Right kidney (tissue), 9 donors: ENCODE measurements at places on chromosomes 7 and 10.

- DNase-seq, result no peak
Measured at GRCh38 chr10:47406870-47407691, 23.0 kb upstream of the ZNF488 start.

DNA sequence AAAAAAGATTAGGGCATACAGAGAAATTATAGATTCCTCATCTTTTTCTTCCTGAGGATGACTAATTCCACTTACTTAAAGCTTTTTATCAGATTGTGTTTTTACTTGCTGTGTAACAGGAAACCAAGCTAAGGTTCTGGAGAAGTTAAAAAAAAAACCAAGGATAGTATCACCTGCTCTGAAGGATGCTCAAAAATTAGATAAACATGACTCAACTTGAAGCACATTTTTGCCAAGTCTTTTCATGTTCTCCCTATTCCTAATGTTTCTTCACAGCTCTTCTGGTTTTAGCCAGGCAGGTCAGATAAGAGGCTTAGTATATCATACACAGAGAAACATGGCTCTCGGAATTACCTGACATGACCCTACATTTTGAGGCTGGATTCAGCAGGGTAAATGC lies 90.3 kb downstream of the CPEB3 start:
- no peak for DNase-seq

DNA sequence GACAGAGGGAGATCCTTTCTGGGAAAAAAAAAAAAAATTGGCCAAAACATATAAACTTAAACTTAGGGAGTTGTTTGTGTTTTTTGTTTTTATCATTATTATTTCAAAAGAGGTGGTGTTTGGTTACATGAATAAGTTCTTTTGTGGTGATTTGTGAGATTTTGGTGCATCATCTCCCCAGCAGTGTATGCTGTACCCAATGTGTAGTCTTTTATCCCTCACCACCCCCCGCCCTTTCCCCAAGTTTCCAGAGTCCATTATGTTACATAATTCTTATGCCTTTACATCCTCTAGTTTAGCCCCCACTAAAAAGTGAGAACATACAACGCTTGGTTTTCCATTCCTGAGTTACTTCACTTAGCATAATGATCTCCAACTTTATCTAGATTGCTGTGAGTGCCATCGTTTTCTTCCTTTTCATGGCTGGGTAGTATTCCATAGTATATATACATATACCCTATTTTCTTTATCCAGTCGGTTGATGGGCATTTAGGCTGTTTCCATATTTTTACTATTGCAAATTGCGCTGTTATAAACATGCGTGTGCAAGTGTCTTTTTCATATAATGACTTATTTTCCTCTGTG lies 148.1 kb upstream of the ZNF92 start:
- DNase-seq, result no peak

DNA sequence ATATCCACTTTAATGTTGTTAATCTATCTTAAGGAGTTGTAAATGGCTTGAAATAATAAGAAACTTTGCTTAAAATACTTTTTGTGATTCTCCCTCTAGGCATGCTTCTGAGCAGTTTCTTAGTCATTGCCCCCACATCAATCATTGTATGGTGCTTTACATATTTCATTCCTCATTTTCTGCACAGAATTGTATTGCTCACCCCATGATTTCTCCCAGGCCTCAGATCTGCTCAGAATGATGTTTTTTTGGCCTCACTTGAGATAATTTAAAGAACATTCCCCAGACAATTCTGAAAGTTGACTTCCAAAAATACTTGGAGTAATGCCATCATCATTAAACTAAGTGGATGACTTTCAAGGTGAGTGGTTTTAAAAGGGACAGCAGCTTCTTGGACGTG lies 82.1 kb upstream of the PRPS1L1 start:
- no peak for DNase-seq

DNA sequence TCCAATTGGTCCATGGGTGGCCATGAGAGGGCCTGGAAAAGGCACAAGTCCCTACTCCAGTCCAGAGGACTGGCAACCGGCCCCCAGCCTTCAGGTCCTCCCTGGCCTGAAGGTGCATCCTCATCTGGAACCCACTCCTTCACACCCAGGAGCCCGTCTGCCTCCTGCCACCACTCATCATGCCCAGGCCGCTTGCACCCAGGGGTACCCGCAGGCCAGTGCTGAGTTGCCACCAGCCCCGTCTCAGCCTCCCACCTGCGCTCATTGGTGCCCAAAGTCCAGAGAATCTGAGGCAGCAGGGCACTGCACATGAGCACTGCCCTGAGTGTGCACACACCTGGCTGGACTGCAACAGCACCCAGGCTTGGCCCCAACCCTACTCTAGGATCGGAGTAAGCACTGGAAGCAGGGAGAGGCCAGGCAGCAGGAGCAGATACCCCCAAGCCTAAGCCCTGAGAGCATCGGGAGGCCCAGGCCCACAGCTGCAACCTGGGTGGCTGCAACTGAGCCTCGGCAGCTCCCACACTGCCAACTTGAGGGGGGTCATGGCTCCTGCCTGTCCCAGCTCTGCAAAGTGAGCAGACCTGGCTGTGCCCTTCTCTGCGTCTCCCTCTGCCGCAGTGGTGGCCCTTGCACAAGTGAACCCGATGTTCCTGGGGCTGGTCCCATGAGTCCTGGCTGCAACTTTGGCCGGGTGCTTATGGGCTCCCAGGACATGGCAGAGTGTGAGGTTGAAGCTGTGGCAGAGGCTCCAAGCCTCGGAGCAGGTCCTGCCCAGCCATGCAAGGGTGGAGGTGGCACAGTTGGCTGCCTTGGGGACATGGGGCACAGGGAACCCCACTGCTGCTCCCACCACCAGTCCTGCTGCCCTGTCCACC lies 44.3 kb downstream of the TCERG1L start:
- no peak for DNase-seq

DNA sequence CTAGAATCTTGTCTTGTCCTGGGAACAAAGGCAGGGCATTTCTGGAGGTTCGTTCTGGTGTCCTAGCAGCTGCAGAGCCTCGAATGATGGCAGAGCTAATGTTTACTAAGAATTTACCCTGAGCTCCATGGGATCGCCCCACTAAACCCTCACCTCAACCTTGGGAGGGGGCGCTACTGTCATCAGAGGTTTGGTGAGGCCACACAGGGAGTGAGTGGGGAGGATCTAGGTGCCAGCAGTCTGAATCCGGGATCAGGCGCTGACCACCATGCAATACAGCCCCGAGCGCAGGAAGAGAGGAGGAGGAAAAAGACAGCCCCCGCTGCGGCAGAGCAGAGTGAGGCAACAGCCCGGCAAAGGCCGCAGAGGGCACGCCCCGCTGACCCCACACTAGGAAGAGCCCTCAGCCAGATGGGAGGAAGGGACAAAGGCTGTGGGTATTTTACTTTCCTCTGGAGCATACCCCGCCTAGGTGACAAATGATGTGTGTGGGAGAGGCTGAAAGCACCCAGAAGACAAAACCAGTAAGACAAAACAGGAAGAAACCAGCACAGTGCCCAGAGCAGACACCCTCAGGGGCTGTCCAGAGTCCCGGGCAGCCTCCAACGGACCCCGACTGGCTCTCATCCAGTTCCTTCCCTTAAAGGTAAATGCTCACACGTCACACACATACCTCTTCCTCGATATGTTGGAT lies 103.5 kb downstream of the FAM53B start:
- DNase-seq, result no peak
